Epithelial cell of prostate (primary cell): ENCODE measurements at places on chromosomes 2 and 18.

GRCh38 chr2:42200926-42201855, 32.0 kb downstream of the EML4 start:
- no peak for DNase-seq

GRCh38 chr2:223580951-223581350, 21.2 kb downstream of the SCG2 start:
- DNase-seq = no peak

DNA sequence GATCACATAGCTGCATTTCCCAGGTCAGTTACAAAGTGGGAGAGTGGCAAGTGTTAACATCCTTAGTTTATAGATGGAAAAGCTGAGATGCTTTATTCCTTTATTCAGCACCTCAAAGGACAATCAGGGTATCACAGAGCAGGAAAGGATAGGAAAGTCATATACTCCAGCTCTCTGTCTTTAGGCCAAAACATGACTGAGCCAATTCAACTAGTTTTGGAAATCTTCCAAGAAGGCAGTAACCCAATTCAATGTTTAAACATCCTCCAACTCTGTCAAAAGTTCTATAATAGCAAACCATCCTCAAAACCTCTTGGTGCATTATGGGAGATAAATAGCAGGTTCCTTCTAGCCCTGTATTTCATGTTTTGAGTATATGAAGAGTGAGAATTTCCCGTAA, 25.2 kb downstream of the CASP8 start:
- DNase-seq = no peak

DNA sequence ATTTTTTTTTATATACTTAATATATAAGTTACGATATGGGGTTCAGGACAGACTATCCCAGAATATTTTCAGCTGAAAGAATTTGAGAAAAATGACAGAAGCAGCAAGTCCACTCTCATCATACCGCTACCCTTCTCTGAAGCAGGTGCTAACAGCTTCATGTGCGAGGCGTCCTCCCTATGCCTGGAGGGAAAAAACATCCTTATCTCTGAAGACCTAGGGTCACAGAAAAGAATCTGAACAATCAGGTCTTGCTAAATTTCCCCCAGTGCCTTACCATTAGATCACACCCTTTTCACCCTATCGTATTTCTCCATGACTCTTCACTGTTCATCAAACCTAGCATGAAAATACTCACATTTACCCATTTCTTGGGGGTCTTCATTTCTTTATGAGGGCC, 51.9 kb upstream of the CREB1 start:
- no peak for DNase-seq

GRCh38 chr2:214587442-214587841, 176.6 kb downstream of the VWC2L start:
- no peak for DNase-seq

- no peak for DNase-seq
These were observed 199.8 kb downstream of the CLIP4 start for GRCh38 chr2:29314816-29315571.

DNA sequence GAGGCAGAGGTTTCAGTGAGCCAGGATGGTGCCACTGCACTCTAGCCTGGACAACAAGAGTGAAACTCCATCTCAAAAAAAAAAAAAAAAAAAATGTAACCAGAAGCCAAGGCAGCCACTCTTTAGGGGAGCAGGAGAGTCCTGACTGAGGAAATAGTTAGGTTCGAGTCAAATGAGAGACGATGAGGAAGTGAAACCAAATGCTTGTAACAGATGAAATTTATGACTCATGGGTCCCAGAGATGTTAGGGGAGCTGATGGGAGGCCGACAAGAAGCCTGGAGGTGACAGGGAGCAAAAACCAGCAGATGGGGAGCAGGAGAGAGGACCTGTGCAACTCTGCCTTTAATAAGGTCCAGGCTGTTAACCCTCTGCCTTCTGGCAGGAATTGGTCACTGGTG, 756.1 kb upstream of the DDX18 start:
- no peak for DNase-seq
